ENCODE measurements at places on chromosomes 2 and 18. TPM values are rescaled to one million over a fixed set of nuclear protein-coding genes. Genes with fewer than 3 reads are reported as not detected.

Gene DNMT3A
- total RNA-seq = 10.8 TPM

Gene HOXD9
- not detected for total RNA-seq

- peak; percentile 86 for DNase-seq
Measured at GRCh38 chr2:105239924-105240323, 1.6 kb upstream of the GPR45 start.

Gene SNED1
- total RNA-seq = 105 TPM

Gene WDSUB1
- total RNA-seq = 8.7 TPM

DNA sequence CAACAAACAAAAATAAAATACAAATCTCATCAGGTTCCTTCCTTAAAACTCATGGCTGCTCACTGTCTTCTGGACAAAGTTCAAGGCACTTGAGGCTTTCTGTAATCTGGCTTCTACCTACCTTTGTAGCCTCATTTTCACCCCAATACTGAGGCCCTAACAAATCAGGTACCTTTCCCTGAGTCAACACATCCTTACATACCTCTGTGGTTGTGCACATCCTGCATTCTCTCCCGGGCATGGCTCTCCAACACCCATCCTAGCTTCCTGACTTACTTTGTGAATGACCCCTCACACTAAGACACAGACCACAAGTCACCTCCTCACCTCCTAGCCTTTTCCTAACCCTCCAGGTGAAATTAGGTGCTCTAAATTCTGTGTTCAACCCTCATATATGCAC is 190.9 kb downstream of the PID1 start:
- no peak for DNase-seq

- DNase-seq = no peak
Measured at GRCh38 chr2:222671259-222672067, at the start of gene MOGAT1. TSS of gene MOGAT1 (plus strand) at chr2:222671658. CDS start at chr2:222671786, 128 bp downstream.

- DNase-seq = no peak
Measured at GRCh38 chr2:180352620-180353019, 345.5 kb upstream of the CWC22 start.

GRCh38 chr2:230870544-230871360 is 6.0 kb downstream of the ITM2C start:
- DNase-seq = no peak

Gene TTLL4
- total RNA-seq = 14.2 TPM

Gene ATF2
- total RNA-seq = 98.2 TPM

Gene IL36B
- not detected for total RNA-seq

Gene TXNDC2
- total RNA-seq = 0.16 TPM

GRCh38 chr18:24731981-24732380 is 271.5 kb downstream of the HRH4 start:
- DNase-seq = no peak

DNA sequence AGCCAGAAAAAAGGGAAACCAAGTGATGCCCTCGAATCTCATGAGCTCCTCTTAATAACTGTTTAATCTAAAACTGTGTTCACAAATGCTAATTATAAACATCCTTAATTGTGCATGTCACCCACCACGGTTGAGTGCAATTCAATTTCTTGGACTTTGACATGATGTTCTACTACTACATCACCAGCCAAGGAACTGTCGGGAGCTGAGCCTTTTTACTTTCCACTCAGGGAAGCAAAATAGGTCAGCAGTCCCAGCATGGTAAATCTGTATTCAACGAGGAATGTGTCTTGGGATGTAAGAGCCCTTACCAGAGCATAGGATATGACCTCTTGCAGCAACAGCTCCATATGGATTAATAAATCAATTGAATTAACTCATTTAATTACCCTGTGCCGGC is 20.8 kb upstream of the REG3G start:
- DNase-seq = no peak

DNA sequence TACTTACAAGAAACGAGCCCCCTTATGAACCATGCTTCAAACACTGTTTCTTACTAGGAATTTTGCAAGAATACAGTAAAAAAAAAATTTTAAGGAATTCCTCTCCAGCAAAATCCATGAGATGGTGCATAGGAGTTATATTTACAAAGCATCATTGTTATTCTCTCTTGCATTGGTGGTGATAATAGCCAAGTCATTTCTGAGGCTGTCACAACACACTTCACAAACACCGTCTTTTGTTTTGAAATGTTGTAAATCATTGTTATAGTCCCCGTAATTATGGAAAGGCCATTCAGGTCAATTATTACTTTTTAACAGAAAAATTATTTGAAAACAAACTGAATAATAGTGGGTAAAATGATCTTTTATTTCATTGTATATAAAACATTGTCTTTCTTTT is 60.1 kb downstream of the DYNC1I2 start:
- DNase-seq = no peak

DNA sequence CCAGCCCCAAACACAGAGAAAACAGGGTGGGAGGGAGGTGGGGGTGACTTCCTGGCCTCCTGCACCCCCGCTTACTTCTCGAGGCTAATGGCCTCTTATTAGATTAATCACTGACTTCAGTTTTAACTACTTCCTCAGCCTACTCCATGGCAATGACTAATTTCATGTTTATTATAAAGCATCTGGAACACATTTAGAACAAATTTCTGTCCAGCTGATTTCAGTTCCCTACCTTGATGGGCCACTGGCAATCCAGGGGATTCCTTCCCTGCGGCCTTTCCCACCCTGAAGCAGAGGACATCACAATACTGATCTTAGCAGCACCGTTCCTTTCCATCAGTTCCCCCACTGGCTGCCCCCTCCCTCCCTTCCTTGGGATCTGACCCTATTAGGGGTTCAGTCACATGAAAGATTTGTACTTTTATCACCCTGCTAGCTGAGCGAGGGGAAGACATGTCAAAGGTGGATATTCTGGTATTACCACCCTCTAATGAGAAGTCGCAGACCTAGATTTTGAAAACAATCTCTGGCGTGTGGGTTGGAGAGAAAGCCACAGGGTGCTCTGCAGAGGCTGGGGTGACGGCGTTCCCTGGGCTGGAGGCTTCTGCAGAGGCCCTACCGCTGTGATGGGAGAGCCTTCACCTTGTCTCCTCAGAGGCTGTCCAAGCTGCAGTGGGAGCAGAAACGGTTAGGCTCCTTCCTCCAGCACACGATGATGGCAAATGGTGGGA is 67.6 kb downstream of the KIAA2012 start:
- peak; percentile 45 for DNase-seq

Gene SPATS2L
- total RNA-seq = 40.7 TPM

DNA sequence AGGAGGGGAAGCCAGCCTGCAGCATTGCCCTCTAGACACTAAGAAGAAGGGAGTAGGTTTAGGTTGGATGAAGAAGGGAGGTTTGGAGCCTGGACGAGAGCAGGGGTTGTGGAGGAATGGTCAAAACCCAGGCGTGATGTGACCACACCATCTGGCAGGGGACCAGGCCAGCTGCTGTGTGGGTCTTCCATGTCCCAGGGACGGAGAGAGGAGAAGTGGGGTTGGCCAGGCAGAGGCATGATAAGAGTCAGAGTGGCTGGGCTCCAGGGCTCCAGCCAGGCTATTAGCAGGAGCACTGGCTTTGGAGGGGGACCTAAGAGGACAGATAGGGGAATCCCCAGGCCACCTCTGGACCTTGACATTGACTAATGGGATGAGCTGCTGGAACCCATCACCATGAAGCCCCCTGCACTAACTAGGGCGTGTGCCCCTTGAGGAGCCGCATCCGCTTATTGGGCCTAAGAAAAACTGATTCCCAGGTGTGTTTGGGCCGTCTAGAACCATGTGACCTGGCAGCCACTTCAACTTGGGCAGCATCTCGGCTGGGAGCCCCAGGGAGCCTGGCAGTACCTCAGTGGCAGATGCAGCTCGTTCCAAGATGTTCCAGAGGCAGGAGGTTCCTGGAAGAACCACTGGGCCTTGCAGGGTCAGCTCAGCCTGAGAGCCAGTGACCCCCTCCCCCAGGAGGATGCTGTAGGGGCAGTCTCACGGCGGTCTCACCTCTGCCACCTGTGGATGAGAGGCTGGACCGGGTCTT is 235.1 kb downstream of the AGAP1 start:
- DNase-seq = no peak

DNA sequence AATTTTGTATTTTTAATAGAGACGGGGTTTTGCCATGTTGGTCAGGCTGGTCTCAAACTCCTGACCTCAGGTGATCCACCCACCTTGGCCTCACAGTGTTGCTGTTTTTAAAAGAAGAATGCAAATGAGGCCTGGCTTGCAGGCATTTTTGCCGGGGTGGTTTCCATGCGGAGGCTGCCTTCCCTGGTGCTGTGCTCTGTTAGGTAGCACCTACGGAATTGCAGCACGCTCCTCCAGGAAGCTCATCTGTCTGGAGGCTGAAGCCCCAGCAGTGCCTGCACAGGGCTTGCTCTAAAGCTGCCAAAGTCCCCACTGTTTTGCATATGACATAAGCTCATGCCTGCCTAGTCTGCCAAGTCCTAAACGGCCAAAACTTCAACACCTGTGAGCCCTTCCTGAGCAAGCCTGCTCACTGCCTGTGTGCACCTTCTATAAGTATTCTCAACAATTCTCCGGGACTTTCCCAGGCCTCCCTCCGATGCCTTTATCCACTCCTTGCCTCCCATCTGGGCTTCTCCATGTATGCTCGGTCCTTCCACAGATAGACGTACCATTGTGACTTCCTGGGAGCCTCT is 551.3 kb upstream of the RAB6C start:
- no peak for DNase-seq

GRCh38 chr2:31694444-31694843 is 113.7 kb upstream of the SRD5A2 start:
- DNase-seq = peak; percentile 4

Gene FBXO41
- total RNA-seq = 0.18 TPM

GRCh38 chr2:202060218-202060617 is 12.8 kb upstream of the KIAA2012 start:
- DNase-seq = no peak

GRCh38 chr2:152657043-152657442 is 60.2 kb downstream of the PRPF40A start:
- no peak for DNase-seq

- peak; percentile 86 for DNase-seq
Measured at GRCh38 chr2:8677646-8678592, 3.9 kb upstream of the ID2 start.

Gene HOXD3
- total RNA-seq = not detected

Gene ATOH8
- 17.0 TPM for total RNA-seq

GRCh38 chr2:118032169-118033013 is 18.5 kb upstream of the CCDC93 start:
- DNase-seq = peak; percentile 57

- no peak for DNase-seq
Measured at GRCh38 chr2:219396863-219397457, 9.2 kb upstream of the DNPEP start.

DNA sequence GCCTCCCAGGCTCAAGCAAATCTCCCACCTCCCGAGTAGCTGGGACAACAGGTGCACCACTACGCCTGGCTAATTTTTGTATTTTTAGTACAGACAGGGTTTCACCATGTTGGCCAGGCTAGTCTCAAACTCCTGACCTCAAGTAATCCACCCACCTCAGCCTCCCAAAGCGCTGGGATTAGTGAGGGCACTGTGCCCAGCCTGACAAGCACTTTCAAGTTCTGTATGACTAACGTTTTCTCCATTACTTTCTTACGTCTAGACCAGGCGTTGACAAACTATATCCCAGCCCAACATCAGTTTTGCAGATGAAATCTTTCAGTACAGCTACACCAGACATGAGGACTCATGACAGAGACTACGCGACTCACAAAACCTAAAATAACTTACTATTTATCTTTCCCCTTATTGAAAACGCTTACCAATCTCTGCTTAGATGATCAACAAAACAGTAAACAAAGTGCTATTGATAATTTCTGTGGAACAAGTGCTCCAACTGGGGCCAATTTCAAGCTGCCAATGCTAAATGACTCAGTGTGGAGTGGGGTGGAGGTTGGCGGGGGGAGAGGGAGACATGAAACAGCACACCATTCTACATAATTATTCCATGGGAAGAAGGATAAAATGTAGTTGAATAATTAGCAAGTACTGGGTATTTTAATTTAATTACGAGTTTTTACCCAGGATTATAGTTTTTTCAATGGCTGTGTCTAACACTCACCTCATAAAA is 59.1 kb downstream of the SAP130 start:
- DNase-seq = no peak

GRCh38 chr2:196131384-196131937 is 39.9 kb downstream of the STK17B start:
- peak; percentile 60 for DNase-seq

Gene DSG3
- 0.16 TPM for total RNA-seq

DNA sequence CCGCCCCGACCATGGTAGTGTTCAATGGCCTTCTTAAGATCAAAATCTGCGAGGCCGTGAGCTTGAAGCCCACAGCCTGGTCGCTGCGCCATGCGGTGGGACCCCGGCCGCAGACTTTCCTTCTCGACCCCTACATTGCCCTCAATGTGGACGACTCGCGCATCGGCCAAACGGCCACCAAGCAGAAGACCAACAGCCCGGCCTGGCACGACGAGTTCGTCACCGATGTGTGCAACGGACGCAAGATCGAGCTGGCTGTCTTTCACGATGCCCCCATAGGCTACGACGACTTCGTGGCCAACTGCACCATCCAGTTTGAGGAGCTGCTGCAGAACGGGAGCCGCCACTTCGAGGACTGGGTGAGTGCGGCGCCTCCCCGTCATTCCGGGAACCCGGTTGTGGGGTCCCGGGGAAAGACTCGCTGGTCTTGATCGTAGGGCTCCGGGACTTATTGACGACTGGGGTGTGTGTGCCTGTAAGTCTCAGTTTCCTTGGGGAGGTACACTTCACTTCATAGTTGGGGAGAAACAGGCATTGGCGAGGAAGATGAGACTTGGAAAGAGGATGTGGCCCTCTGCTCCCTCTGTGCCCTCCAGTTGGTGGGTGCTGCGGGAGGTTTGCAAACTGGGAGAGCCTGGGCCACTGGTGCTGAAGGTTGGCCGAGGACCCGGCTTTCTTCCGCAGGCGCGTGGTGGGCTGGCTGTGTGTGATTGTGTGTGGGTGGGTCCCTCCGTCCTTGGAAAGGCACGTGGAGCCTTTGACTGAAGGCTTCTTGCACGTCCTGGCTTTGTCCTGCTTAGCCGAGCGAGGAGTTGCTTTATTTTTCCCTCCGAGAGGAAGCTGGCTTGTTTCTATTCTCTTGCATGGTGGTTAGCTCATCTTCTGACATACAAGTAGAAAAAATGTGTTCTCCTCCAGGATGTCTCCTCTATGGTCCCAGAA is 886 bp downstream of the PRKCE start:
- peak; percentile 77 for DNase-seq

- no peak for DNase-seq
Measured at GRCh38 chr2:81853341-81853740, 1548.8 kb upstream of the LRRTM1 start.

Gene CHN1
- total RNA-seq = 3.3 TPM

- DNase-seq = no peak
Measured at GRCh38 chr2:230319211-230319862, 7.7 kb upstream of the SP140L start.

- DNase-seq = no peak
Measured at GRCh38 chr2:97676620-97677019, 7.1 kb downstream of the C2orf92 start.
